ENCODE measurements at places on chromosomes 12 and 14.

DNA sequence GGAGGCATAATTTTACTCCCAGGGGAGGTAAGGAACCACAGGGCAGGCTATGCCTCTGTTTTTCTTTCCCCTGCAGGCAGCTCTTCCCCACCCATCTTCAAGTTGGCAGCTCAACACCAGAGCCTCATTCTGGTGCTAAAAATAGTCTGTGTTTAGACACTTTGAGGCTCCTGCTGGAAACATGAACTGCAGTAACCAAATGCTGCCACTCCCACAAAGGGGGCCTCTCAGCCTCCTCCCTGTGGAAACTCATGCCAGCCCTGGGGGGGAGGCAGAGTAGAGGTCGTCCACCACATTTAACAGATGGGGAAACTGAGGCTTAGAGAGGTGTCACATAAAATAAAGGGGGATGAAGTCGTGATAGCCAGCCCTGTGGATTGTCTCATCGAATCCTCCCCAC lies 61.4 kb downstream of the WSCD2 start:
- peak; percentile 67 for DNase-seq

GRCh38 chr12:70467918-70468733 lies 102.0 kb downstream of the KCNMB4 start:
- DNase-seq, result no peak

DNA sequence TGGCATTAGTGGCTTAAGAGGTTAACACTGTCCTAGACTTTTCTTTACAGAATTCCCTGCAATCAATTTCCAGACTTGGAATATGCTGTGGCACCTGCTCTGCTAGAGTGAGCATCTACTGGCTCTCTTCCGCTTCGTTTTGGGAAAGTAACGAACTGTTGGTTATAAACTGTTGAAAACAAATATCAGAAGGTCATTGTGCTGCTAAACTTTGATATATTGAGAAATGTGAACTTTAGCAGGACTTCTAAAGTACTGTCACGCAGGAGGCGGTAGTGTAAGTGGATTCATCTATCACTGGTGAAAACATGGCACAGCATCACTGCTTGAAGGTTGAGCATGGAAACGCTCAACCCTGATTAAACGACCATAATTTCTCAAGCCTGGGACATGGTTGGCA lies 348.9 kb downstream of the FLRT2 start:
- DNase-seq, result no peak

GRCh38 chr12:67452119-67452805 lies 183.1 kb downstream of the CAND1 start:
- no peak for DNase-seq

GRCh38 chr14:104130974-104131651 lies 7.3 kb upstream of the KIF26A start:
- peak; percentile 62 for DNase-seq
